ENCODE measurements at places on chromosomes 5 and 9. TPM values are rescaled to one million over a fixed set of nuclear protein-coding genes. Genes with fewer than 3 reads are reported as not detected.

DNA sequence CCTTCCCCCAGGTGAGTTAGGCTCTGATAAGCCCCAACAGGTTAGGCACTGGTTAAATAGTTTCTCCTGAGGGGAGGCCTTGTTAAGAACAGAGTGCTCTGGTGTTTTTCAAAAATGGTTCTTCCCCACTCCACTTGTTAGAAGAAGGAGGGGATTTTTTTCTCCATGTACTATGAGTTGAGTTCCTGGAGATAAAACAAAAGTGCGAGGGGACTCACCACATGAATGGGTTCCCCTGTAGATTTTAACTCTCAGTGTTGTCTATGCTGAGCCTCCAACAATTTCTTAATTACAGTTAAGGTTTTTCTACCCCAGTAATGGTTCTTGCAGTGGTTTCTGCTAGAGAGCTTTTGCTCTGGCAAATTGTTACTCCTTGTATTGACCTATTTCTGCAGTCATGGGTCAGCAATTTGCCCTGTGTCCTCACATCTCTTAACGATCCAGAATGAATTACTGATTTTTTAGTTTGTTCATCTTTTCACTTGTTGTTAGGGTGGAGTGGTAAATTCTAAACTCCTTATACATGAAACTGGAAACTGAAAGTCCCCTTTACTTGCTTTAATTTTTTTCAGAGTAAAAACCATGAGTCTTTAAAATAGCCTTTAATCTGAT lies 44.4 kb downstream of the SCAMP1 start:
- no peak for DNase-seq

Gene GABRA1
- total RNA-seq, result not detected

Gene IL4
- not detected for total RNA-seq

GRCh38 chr5:122713041-122713440 lies 61.8 kb upstream of the SNX2 start:
- DNase-seq, result no peak

- DNase-seq, result no peak
Observed at GRCh38 chr5:87394411-87395165, 18.1 kb downstream of the CCNH start.

- no peak for DNase-seq
Observed at GRCh38 chr9:106956971-106957370, 94.0 kb downstream of the ZNF462 start.

DNA sequence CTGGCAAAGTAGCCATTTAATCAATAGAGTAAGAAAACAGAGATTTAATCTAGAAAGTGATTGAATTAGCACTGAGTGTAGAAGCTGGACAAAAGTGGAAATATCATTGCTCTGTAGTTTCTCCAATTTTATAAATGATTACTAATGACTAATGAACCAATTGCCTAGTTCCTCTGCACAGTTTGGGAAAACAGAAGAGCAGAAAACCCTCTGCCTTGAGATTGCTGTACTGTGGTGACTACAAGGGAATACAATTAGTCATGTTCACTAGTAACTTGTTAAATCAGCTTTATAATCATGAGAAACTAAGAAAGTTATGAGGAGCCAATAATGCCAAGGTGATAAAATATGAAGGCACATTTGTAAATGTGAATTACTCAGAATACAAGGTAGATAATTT lies 21.1 kb upstream of the C6 start:
- DNase-seq, result no peak

Gene FGFR4
- total RNA-seq, result 12.0 TPM

- DNase-seq, result no peak
Observed at GRCh38 chr5:56751572-56752313, 63.6 kb upstream of the MAP3K1 start.

- no peak for DNase-seq
Observed at GRCh38 chr5:50415912-50416311, 25.2 kb downstream of the EMB start.

DNA sequence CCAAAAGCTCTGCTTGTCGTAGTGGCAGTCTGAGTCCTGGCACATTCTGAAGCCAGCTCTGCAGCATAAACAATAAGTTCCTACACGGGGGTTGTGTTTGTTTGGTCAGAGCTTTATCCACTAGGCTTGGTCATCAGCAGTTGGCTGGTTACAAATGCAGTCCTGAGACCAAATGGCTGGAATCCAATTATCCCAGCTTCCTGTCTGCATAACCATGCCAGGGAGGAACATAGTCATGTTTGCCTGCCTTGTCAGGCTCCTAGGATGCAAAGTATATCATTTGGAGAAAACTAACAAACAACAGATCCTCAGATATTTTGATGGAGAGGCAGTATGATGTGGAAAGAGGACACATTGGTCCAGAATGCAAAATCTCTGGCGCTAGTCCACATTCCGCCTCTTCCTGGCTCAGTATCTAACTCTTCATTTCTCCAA lies 85.8 kb downstream of the FBXO38 start:
- DNase-seq, result no peak

GRCh38 chr5:164439799-164440198 lies 934.4 kb downstream of the MAT2B start:
- no peak for DNase-seq

- no peak for DNase-seq
Observed at GRCh38 chr9:123679330-123679987, 250.5 kb downstream of the DENND1A start.

- DNase-seq, result no peak
Observed at GRCh38 chr9:6739218-6739617, 18.6 kb upstream of the KDM4C start.

DNA sequence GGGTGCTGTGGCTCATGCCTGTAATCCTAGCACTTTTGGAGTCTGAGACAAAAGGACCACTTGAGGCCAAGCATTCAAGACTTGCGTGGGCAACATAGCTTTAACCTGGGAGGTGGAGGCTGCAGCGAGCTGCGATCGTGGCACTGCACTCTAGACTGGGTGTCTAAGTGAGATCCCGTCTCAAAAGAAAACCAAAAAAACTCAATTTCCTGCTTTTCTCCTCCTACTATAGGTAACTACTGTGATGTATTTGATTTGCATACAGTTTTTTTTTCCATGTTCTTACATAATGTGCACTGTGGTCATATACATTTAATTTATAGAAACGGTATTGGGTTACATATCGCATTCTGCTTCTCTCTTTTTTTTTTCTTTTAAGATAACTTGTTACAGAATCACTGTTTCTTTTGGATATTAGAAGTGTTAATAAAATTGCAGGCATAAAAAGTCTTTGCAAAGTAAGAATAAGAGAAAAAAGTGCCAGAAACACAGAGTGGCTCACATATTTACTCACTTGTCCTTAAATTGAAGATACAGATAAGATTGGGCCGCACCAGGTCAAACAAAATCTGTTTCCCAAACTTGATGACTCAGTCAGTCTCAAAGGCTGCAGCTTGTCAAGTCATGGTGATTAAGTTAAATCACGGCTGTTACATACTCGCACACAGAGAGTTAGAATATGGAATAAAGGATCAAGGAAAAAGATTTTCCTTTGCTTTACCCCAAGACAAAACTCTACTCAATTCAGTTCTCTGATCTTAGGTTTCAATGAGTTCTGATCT lies 2.0 kb upstream of the PTGR1 start:
- DNase-seq, result no peak

Gene PIP5KL1
- 10.3 TPM for total RNA-seq
